ENCODE measurements at places on chromosomes 5 and 9. TPM values are rescaled to one million over a fixed set of nuclear protein-coding genes. Genes with fewer than 3 reads are reported as not detected.

DNAI1 gene
- total RNA-seq: not detected

CCDC183 gene
- 0.43 TPM for total RNA-seq

NMUR2 gene
- not detected for total RNA-seq

DIRAS2 gene
- total RNA-seq: not detected

SQSTM1 gene
- 117 TPM for total RNA-seq

DRD1 gene
- total RNA-seq: not detected

IFNA21 gene
- not detected for total RNA-seq

TEK gene
- total RNA-seq: not detected

FAM151B gene
- total RNA-seq: 0.30 TPM

ADAMTS16 gene
- not detected for total RNA-seq

PCDHGB2 gene
- 0.10 TPM for total RNA-seq

TNC gene
- total RNA-seq: 0.90 TPM

SLC6A3 gene
- not detected for total RNA-seq

PCDHGA12 gene
- total RNA-seq: not detected

LCN15 gene
- not detected for total RNA-seq

GFI1B gene
- not detected for total RNA-seq

LCN1 gene
- not detected for total RNA-seq

RAD17 gene
- 28.8 TPM for total RNA-seq

SHC3 gene
- total RNA-seq: not detected

All from activated naive CD8-positive, alpha-beta T cell treated with anti-CD3 and anti-CD28 coated beads for 36 hours (primary cell).